NCI-H1694 (cell line): ENCODE measurements at places on chromosomes 11 and 22.

DNA sequence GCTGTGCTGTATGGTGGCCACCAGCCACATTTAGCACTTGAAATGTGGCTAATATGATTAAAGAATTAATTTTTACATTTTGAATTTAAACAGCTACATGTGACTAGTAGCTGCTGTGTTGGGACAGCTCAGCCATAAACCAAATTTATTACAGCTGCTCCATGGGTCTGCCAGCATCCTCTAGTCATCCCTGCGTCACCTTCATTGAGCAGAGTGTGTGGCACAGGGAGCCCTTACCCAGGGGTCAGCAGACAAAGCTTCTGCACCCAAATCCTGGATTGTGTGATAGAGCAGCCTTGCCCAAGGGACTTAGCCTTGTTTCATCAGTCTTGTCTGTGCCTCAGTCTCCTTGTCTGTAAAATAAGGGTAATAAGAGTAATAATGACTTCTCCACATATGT lies 19.4 kb upstream of the ACCSL start:
- no peak for DNase-seq

DNA sequence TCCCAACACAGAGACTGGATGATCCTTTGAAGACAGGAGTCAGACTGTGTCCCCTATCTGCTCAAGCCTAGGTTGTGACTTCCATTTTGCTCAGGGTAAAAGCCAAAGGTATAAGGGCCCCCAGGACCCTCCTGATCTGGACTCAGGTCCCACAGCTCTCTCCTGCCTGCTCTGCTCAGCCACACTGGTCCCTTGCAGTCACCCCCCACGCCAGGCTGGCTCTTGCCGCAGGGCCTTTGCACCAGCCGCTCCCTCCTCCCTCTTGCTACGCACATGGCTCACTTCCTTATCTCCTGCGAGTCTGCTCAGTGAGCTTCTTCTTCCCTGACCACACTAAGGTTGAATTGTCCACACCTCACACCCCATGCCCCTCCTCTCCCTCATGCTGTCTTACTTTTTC lies 28.4 kb upstream of the CACNG2 start:
- no peak for DNase-seq

GRCh38 chr11:34665077-34665835 lies 44.4 kb downstream of the EHF start:
- DNase-seq = no peak

DNA sequence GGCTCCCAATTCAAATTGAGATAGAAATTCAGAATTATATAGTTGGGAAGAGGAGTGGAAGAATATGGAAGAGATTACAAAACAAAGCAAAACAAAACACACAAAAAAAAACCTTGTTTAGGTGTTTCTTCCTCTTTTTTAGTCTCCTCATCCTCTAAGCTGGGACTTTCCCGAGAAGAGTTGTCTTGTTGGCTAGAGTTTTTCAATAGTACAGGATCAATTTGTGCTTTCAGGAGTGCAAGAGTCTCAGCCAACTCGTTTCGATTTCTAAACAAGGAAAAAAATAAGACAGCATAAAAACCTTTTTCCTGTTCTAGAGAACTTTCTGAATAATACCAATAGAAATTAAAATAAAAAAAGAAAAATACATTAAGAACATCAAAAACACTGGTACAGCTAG lies 87.8 kb upstream of the CLNS1A start:
- no peak for DNase-seq

DNA sequence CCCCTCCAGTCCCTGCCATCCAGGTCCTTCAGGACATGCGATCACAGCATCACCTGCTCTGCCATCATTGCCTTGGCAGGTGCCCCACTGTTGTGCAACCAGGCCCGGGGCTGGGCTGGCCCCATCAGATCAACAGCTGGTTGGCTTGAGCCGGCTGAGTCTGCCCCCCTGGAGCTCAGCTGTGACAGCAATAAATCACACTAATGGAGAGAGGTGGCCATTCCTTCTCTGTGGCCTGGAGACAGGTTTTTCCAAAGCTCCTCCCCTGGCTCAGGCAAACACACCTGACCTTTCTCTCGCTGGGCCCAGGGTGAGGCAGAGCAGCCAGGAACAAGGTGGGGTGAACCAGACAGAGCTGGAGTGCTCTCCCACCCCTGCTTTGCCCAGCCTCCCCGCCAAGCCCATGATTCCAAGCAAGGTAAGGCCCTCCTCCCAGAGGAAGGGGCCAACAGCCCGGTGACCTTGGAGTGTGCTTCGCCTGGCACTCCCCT lies 8.9 kb upstream of the FXYD2 start:
- no peak for DNase-seq

DNA sequence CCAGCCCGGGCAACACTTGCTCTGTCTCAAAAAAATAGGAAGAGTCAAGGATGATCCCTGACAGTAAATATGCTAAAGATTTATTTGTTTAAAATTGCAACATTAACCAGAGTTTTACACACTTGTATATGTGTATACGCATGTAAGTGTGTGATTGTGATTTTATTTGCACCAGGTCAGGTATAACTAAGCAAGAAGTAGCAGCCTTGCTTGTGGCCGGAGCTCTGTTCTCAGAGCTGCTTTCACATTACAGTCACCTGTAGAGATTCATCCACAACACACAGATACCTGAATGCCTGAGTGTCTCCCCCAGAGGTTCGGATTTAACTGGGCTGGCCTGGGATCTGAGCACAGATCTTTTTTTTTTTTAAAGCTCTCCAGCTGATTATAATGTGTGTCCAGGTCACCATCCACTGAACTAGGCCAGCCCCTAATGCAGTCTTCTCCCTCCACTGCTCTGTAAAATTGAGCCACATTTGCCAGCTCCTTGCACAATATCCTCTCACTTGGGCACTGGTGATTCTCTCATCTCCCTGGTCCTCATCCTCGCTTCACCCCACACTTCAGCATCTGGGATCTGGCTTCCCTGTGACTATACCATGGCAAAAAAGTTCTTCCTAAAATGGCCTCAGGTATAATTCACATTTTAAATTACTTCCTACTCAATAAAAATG lies 48.3 kb downstream of the LIF start:
- no peak for DNase-seq

GRCh38 chr22:20299746-20300136 lies 20.1 kb downstream of the DGCR6L start:
- no peak for DNase-seq

- no peak for DNase-seq
Observed at GRCh38 chr11:82959987-82960778, 58.6 kb downstream of the DDIAS start.

DNA sequence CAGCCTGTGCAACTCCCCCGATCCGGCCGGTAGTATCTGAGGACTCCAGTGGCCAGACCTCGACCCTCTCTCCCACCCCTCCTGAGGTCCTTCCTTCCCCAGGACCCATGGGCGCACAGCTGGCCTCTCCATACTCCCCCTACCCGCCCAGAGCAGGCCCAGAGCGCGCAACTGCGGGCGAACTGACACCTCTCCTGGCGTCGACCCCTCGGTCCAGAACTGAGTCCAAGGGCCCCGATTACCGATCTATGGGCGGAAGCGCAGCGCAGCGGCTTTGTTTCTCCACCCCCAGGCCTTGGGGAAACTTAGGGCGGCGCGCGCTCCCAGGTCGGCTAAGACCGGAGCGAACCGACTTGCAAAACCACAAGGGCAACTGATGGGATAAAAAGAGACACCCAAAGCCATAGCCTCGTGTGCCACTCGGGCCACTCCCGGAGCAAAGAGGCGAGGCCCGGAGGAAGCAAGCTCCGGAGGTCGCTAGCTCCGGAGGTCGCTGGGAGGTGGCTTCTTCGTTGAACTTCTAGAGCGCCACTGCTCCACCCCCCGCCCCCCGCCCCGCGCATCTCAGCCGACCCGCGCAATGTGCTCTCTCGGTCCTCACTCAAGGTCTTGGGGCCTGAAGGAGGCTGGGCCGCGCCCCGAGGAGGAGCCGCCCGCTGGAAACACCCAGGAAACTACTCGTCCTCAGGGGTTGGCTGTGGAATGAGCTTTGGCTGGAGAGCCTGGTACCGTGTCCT lies 9.8 kb upstream of the ALX4 start:
- DNase-seq = no peak

DNA sequence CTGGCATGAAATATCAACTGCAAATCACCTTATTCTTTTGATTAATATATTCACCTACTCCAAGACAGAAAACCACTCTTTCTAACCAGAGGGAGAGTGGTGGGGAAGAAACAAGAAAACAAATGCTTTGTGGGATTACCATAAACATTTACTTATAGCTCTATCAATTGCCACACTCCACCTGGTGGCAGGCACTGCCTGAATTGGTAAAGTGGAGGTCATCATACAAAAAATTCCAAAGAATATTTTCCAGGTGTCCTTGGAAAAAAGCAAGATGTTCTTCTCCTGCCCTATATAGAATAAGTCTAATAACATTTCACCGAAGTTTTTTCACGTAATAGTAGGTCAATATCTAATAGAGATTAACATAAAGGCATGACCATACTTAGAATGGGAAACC lies 45.3 kb downstream of the PHF21A start:
- no peak for DNase-seq

DNA sequence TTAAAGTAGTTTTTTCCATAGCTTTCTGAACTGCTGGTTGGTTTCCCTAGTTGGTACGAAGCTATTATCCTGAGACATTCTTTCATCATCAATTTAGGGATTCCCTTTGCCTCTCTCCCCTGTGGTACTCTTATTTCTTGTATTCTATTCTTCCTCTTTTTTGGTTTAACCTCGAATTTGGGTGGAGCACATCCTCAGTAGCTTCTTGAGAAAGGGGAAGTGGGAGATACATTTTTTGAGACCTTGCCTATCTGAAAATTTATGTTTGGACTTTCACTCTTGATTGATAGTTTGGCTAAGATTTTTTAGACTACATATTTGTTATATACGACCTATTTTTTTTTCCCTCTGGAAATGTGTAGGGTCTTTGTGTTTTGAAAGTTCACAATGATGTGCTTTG lies 121.7 kb upstream of the ZBED5 start:
- no peak for DNase-seq

- DNase-seq = no peak
Observed at GRCh38 chr11:102451681-102452460, 694 bp downstream of the TMEM123 start.

DNA sequence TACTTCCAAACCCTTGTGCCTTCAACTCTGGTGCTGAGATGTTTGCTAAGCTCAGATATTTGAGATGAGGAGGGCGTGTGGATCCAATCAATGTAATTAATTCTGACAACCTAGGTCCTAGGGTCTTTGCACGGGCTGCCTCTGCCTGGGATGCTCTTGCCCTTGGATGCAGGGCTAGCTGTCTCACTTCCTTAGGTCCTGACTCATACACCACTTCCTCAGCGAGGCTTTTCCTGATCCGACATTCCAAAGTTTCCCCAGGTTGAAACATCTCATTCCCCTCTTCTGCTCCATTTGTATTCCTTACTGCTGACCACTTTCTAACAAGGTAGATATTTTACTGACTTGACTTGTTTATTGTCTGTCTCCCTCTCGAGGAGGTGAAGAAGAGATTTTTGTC lies 43.0 kb upstream of the NTM start:
- DNase-seq = no peak

DNA sequence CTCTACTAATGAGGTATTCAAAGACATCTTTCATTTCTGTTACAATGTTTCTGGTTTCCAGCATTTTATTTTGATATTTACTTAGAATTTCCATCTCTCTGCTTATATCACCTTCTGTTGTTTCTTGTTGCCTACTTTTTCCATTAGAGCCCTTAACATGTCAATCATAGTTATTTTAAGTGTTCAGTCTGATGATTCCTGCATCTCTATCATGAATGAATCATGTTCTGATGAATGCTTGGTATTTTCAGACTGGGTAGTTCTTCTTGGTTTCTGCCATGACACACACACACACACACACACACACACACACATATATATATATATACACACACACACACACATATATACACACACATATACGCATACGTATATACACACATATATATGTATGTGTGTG lies 486.4 kb upstream of the ISX start:
- no peak for DNase-seq

- DNase-seq = no peak
Observed at GRCh38 chr11:12812849-12813248, 138.6 kb downstream of the TEAD1 start.

DNA sequence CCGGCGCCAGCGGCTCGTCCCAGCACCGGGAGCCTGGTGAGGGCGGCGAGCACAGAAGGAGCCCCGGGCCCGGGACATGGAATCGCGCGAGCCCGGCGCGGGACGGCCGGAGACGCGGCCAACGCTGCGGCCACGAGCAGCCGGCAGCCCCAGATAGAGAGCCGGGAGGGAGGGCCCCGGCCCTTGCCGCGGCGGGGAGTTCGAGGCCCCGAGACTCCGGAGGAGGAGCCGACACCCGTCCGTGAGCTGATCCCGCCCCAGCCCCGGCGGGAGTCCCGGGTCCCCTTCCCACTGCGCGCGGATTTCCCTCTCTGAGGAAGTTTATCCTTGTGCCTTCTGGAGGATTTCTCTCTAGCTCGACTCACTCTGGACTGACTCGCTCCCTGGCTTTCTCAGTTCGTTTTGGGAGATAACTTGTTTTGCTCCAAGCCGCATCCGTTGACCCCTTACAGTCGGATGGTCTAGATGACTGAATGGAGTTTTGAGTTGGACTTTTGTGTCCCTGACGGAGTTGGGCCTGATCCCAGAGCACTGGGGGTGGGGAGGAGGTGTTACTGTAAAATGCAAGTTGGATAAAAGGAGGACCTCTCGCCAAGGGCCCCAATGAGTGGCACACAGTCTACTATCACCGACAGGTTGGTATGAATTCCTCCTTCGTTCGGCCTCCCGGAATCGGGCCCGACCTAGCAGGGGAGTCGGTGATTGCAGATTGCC lies 585 bp downstream of the ARHGEF12 start:
- DNase-seq = no peak

DNA sequence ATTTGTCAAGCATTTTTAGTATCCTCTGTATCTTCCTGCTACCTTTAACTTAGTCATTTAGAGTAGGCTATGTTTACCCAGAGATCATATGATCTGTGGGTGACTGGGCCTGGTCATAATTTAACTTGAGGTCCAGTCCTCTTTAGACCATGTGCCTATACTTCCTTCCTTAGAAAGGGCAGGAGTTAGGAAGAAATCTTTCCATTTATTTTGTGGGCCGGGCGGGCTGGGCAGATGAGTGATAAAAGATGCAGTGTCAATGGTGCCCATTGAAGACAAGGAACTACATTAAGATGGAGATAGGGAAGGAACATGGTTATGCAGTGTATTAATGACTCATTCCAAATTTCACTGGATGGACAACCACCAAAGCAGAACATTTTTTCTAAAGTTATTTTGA lies 30.9 kb upstream of the PDE3B start:
- DNase-seq = no peak
